ENCODE measurements at places on chromosomes 1 and 21.

GRCh38 chr1:245860657-245861544 is 646.2 kb downstream of the SMYD3 start:
- no peak for DNase-seq

DNA sequence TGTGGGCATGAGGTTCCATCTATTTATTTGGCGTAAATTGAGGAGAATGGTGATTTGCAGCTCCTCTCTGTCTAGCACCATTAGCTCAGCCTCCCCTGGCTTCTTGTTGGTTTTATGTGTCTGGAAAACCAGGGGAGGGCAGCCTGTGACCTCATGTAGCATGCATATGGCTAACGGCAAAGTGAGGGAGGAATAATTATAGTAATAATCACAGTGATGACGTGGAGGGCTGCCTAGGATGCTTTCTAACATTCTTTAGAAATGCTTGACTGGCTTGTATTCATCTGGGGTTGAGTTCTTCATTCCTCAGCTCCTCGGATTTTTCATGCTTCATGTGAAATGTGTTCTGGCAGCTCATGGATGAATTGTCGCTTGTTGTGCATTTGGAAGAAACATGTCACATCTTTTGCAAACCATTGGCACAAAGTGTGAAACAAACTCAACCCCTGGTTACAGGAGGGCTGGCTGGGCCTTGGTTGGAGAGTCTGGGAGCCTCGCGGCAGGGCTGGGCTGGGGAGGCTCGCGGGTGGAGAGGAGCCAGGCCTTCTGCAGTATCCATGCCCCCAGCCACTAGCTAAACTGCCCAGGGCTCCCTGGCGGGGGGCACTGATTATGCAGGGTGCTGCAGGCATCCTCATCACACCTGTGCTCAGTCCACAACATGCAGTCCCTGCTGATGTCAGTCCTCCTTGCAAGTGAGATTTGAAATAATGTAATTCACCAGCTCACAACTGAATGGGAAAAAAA is 149.6 kb downstream of the DISC1 start:
- no peak for DNase-seq

GRCh38 chr1:20663365-20663764 is 2.2 kb upstream of the DDOST start:
- no peak for DNase-seq

- no peak for DNase-seq
Observed at GRCh38 chr21:19950347-19950746, 1047.9 kb upstream of the NCAM2 start.

DNA sequence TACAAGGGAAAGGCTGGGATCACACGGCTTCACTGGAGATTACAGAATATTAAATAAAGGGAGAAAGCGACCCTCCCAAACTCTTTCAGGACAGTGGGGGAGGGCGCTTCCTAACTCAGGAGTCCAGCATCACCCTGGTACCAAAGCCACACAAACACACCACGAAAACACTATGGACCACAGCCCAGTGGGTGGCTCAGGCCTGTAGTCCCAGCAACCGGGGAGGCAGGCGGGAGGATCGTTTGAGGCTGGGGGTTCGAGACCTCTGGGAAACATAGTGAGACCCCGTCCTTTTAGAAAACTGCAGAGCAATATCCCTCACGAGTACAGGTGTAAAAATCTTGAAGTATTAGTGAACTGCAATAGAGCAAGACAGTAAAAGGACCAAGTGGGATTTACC is 16.0 kb downstream of the TRIM11 start:
- no peak for DNase-seq

- DNase-seq, result no peak
Observed at GRCh38 chr1:16143566-16144324, 12.1 kb downstream of the EPHA2 start.

DNA sequence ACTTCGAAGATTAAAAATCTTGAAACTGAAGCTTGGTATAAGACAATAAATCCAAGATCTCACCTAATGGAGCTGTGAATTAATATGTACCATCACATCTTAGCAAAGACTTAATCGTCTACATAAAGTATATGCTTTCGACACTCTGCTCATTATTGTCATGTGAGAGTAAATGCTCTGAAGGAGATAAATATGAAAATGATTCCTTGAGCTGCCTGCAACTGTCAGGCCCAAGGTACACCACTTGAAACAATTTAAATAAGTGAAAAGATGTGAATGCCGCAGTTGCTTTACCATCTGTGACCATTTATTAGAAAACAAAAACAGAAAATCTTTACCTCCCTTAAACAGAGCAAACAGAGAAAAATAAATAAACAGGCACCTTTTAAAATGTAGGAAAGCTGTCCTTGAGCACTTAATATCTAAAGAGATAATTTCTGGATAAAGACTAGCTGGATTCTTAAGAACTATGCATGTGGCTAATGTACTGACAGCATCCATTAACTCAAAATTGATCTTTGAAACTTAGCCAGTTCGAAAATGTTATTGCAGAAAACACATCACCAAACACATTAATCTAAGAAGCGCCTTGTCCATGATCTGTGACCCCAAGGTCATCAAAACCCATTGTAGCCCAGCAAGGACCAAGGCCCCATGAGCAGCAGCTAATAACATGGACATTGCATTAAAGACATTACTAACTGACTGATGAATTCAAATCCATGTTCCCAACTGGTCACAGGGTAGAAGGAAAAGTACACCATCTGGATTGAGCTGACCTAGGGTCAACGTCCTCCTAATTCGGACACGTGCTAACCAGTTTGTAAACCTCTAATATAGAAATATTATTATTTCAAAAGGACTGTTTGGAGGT is 18.3 kb upstream of the KRTAP7-1 start:
- DNase-seq, result no peak

- no peak for DNase-seq
Observed at GRCh38 chr1:38533772-38534472, 325.6 kb downstream of the RRAGC start.

GRCh38 chr1:165376041-165376810 is 19.7 kb upstream of the LMX1A start:
- DNase-seq, result no peak

- DNase-seq, result no peak
Observed at GRCh38 chr1:186605762-186606350, 74.4 kb downstream of the PTGS2 start.

GRCh38 chr1:162908780-162909179 is 47.8 kb upstream of the CCDC190 start:
- DNase-seq, result no peak

- no peak for DNase-seq
Observed at GRCh38 chr1:234978397-234979295, 150.0 kb downstream of the TOMM20 start.

DNA sequence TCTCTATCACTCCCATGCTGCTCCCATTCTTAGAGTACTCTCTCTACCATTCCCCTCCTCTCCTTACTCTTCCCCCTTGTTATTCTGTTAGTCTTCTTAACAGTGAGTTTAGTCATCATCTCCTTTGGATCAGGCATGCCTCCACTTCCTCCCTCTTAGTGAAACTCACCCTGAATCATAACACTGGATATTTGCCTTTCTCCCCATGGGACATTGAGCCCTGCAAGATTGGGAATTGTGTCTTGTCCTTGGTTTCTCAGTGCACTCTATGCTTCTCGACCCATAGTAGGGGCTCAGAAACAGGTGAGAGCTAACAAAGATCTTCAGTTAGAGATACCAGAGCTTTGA is 68.3 kb upstream of the GCLM start:
- DNase-seq, result no peak

GRCh38 chr1:231699784-231700183 is 73.2 kb downstream of the DISC1 start:
- DNase-seq, result no peak

GRCh38 chr1:206674745-206675175 is 9.9 kb upstream of the MAPKAPK2 start:
- DNase-seq, result no peak

Data from NCI-H2081 treated with DMSO at 0.1 percent for 48 hours (cell line).